WTC11 (cell line): ENCODE measurements at places on chromosomes 2 and 18. TPM values are rescaled to one million over a fixed set of nuclear protein-coding genes. Genes with fewer than 3 reads are reported as not detected.
A peak's percentile ranks its signal among the peaks of the same experiment; 100 is the strongest.

- DNase-seq = no peak
Measured at GRCh38 chr2:172829229-172829628, 93.6 kb downstream of the RAPGEF4 start.

DNA sequence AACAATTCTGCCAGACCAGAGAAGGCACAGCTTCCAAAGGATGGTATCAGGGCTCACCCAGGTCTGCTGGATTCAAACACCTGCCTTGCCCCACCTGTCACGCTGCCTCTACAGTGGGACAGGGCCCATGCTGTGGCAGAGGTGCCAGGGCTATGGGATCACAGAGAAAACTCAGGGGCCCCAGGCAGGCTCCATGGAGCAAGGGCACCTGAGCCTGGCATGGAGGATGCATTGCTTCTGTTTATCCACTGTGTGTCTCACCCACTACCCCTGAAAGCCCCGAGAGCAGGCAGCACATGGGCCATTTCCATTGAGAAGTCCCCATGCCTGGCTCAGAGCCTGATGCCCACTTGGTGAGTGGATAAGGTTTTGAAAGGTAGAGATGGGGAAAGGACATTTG lies 76.0 kb downstream of the TNS1 start:
- no peak for DNase-seq

DNA sequence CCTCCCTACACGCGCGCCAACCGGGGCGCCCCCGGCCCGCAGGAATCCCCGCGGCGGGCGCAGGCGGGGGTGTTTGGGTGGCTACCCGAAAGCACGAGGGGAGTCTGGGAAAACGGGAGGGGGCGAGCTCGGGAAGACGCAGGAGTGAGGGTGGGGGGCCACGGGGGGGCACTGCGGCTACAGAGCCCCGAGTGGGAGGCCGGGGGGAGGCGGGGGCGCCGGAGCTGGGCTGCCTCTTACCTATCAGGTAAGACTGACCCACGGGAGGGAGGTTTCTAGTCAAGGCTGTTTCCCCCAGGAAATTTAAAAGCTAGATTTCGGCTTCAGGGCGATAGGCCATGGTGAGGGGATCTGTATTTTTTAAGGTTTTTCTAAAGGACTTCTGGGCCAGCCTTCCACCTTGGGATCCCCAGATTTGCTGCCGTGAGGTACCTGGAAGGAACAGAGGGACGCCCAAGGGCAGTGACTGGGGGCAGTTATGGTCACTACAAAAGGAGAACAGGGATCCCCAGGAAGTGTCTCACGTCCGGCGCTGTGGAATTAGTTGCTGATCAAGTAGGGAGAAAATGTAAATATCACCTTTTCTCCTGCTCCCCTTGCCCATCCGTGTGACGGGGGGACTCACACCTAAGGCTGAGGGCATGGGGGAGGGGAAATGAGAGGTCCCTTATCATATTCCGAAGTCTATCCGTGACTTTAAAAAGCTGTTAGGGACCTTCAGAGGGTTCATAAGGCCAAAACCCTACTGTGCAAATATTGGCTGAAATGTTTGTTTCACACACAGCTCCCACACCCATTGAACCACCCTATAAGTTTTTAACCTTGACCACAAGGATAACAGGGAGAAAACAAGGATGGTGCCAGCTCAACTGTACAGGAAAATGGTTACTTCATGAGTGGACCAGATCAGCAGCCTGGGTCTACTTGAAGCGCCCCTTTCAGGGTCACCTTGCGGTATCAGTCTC lies 638 bp upstream of the IRS1 start:
- no peak for DNase-seq

Gene EVX2
- 0.05 TPM in 1 of 3 replicates, not detected in the others for total RNA-seq

GRCh38 chr2:29902356-29902755 lies 19.0 kb downstream of the ALK start:
- peak; percentile 32 for DNase-seq

DNA sequence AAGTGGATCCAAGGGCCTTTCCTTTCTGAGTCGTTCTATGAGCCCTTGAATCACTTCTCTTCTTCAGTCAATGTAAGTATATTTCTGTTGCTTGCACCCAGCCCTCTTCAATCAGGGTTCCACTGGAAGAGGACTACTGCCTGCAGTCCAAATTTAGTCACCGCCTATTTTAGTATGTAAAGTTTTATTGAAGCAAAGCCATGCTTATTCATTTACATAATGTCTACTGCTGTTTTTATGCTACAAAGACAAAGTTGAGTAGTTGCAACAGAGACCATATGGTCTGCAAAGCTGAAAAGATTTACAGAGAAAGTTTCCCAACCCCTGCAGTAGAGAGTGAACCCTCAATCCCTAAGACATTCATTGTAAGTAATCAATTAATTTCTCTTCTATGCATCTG lies 332.5 kb upstream of the TNP1 start:
- no peak for DNase-seq

- DNase-seq = no peak
Measured at GRCh38 chr2:144950899-144951560, 431.1 kb upstream of the ZEB2 start.

DNA sequence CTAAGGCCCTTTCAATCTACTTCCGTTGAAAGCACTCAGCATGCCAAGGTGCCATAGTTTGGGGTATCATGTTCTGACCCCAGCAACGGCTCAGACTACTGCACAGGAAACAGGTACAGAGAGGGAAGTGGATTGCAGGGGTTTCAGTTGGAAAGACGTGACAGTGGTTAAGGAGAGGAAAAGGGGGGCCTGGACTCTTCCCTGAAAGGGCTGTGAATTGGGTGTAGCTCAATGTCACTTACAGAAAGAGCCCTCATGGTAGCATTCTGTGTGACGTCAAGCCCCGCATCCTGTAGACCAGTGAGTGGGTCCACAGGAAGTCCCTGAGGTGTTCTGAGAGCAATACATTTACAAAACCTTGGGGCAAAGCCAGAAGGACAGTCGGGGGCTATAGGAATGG lies 121.5 kb upstream of the GYPC start:
- no peak for DNase-seq
